ENCODE measurements at places on chromosomes 11 and 22.

DNA sequence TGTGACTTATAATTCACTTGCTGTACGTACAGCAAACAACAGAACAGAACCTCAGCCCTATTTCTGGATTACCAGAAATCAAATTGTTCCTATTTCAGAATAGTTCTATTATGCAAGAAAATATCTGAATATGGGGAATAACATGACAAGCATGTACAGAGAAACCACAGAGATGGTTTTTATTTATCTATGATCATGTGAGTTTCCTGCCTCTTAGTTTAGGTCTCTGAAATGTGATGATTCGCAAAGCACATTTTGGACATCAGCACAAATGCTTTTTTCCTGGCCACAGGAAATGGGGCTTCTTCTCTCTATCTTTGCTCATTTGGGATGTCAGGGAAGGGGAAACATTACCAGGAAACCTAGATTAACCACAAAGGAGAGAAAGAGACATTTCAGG is 266.7 kb upstream of the CTSC start:
- DNase-seq = no peak

GRCh38 chr11:118705111-118705741 is 25.8 kb upstream of the TREH start:
- DNase-seq = no peak

DNA sequence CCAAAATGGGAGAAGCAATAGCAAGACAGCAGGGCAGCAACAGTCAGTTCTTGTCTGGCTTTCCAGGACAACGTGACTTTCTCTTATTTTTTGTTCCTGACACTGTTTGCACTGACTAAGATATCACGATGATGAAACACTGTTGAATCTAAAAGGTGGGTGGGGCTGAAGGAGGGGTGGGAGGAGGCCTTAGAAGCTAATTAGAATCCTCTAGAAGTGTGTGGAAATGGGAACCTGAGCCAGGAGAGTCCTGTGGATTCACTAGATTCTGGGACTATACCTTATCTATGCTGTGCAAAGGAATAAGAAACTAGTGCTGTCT is 300.3 kb downstream of the ST3GAL4 start:
- DNase-seq = no peak

DNA sequence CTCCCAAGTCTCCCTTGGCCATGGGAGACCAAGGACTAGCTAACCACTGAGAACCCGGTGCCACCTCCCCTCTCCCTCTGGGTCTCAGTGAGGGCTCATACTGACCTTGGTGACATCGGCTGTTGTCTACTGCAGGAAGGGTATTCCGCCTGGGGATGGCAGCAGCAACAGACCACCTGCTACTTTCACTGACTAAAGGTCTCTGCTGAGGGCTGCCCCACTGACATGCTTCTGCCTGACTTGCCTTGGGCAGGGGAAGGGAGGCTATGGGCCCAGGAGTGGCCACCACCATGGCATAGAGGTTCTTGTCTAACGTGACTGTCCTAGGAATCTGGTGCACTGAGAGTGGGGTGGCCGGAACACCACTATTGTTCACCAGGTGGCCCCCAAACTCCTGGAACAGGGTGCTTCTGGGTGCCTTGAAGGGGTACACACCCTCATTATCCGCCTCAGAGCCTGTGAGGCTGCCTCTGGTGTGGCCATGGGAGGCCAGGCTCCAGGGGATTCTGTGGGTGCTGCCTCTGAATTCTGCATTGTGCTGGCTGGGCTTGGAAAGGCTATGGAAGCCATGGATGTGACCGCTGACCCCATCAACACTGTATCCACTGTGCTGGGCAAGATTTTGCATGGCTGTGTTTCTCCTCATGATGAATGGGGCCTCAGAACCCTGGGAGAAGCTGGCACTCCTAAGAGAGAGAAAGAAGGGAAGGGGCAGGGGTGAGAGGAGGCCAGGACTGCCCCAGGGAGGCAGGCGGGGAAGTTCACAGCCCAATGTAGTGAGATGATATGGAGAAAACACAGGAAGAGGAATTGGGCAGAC is 38.3 kb downstream of the GAB4 start:
- no peak for DNase-seq

GRCh38 chr11:130737041-130737830 is 179.0 kb downstream of the SNX19 start:
- no peak for DNase-seq

DNA sequence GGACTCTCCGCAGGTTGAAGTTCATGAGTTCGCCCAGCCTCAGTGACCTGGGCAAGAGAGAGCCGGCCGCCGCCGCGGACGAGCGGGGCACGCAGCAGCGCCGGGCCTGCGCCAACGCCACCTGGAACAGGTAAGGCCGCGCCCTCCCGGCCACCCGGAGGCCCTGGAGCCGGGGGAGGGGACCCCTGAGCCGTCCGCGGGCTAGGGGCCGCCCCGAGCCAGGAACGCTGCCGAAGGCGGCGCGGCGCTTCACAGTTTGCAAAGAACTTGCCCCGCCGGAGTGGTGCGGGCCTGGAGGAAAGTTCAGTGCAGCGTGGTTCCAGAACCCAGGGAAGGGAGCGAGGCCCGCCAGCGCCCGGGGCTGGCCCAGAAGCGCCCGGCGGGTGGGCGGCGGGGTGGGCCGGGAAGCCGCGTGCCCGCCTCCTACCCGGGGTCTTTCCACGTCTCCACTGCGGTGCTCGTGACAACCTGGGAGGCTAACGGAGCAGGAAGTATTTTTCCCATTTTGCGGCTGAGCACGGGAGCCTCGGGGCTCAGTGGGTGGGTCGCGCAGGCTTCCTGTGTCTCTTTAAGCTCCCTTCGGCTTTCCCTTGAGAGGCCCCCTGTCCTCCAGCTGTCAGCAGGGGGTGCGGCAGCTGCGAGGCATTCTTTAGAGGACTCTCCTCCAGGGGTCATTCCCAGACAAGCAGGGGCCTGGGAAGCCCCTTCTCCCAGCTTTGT is 635 bp downstream of the PRR5 start:
- DNase-seq = no peak

DNA sequence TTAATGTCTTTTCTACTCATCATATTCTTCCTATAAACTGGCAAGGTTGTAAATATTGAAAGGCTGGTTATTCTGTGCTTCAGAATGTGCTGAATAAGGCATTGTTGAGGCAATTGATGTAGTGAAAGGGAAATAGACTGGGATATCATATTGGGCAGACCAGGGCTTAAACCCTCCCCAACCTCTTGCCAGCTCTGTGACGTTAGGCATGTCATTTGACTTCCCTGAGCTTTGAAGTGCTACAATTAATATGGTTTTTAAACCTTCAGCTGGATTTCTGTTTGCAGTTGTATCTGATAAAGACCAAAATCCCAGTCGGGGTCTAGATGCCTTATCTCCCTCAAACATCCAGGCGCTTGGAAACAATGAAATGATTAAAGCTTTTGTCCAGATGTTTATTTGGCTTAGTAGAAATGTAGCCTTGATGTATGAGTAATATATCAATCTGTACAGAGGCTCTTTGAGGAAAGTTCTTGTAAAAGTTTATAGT is 208.1 kb downstream of the DBX1 start:
- DNase-seq = no peak

- DNase-seq = no peak
Measured at GRCh38 chr11:72228844-72229231, 4.3 kb downstream of the INPPL1 start.

DNA sequence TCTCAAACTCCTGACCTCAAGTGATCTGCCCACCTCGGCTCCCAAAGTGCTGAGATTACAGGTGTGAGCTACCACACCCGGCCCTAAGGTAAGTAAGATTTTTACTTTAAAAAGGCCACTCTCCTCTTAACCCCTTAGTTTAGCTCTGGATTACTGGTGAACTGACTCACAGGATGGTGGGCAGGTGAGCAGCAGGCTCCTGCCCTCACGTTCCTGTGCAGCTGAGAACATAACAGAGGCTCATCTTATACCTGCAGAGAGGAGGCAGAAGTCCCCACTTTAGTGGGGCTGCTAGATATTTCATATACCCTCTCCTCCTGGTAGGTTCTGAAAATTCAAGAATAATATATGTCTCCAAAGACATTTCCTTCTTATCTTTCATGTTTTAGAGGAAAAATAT is 17.1 kb upstream of the SERPIND1 start:
- no peak for DNase-seq

DNA sequence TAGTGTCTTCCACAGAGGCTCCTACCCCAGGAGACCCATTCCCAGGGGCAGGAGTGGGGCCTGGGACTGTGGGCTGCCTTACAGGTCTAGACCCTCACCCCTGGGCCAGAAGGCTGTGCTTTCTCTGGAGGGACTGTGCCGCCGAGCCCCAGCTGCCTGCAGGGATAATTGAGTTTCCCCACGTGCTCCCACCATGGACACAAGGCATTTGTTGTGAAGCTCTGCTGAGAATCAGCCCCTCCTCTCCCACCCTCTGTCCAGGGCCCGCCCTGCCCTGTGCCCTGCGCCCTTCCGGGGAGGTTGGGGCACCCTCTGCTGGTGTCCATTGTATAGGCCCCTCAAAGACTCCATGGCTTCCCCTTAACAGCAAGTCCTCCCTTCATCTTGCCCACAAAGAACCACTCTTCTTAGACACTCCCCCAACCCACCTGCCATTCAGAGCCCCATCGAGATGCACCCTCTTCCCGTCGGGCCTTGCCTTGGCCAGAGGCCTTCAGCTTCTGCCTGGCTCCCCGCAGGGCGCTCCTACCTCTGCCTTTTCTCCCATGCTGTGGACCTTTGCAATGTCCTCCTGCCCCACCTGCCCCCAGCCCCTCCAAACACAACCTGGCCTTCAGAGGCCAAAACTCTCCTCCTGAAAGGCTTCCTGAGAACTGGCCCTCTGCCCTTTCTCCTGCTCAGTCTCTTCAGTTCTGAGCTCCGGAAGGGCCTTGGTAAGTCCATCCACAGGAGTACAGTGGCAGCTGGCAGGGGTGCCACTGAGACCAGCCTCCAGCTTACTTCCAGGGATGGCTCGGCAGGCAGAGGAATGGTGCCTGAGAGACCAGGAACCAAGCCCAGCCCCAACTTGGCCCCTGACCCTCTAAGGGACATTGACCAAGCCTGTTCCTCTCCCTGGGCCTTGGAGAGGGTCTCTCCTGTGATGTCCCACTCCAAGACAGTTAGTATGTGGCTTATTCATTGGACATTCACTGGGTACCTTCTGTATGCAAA is 22.4 kb downstream of the DUSP8 start:
- DNase-seq = no peak

DNA sequence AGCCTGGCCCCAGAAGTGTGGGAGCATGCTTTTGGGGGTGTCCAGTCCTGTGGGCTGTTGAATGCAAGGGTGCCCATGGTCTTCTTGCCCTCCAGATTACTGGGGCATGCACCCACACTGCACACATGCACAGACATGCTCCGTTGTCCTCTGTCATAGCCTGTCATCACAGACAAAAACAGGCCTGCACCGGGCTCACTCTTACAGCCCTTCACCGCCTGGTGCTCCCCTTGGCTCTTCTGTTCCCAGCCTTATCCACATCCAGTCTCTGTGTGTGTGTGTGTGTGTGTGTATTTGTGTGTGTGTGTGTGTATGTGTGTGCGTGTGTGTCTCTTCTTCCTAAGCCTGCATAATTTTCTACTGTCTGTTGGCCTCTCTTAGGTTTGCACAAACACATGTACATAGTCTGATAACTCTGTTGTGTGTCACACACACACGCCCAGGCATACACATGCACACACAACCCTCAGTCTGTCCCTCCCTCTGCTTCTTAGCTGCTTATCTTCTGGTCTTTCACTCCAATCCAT is 23.4 kb upstream of the NECTIN1 start:
- DNase-seq = no peak

DNA sequence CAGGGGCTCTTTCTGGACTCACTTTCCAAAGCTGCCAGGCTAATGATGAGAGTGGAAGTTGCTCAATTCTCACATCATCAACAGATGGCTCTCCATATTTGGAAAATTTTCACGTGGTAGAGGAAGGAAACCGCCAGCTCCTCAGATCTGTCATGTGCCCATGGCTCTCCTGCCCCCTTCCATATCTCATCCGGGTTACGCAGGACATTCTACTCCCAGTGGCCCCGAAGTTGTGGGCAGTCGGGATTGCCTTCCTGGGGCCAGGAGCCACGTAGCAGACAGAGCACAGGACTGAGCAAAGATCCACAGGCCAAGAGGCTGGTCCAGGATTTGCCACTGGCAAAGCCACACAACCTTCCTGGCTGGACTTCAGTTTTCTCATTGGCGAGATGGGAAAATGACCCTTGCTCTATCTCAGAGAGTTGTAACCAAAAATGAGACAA is 38.8 kb downstream of the RPUSD4 start:
- no peak for DNase-seq

GRCh38 chr11:44963136-44963535 is 12.5 kb upstream of the TP53I11 start:
- DNase-seq = no peak

DNA sequence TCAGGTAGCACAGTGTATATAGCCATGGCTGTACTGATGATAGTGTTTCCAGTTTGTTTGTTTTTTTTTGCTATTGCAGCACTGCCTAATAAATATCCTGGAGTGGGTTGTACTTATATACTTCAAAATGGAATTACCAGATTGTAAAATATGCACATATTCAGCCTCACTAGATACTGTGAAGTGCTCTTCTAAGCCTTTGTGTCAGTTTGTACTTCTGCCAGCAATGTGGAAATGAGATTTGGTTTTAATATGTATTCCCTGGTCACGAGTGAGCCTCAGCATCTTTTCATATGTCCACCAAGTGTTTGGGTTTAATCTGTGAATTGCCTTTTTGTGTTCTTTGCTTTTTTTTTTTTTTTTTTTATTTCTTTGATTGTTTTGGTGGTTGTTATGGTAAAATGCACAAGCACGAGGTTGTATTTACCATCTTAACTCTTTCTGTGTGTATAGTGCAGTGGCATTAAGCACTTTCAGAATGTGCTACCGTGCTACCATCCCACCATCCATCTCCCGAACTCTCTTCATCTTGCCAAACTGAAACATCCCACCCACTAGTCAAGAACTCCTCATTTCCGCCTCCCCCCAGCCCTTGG is 34.9 kb downstream of the ST3GAL4 start:
- DNase-seq = no peak

- no peak for DNase-seq
Measured at GRCh38 chr11:1130276-1131032, 27.3 kb upstream of the MUC5AC start.

DNA sequence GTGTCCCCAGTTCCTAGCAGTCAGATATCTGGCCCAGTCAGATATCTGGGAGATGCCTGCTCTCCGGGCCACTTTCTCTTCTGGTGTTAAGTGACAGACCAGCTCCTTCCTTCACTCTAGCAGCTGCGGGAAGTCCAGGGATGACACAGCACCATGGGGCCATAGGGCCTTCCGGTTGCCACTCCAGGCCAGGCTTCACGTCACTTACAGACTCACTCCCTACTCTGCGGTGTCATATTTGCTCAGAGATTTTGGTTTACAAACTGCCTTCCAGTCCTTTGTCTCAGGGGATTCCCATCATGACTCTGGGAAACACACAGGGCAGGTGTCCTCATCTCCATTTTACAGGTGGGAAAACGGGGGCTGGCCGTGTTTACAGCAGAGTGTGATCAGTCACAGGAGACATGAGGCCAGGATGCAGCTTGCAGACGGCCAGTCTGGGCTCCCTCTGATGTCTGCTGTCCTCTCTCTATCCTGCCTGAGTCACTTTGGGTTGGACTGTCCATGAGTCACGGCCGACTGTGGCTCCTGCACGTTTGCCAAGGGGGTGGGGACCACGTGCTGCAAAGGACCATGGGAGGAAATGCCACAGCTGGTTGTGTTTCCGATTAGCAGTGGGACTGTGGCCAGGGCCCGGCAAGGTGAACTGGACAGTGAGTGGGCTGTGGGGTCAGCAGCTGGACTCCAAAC is 8.2 kb upstream of the TBC1D22A start:
- DNase-seq = no peak

- DNase-seq = no peak
Measured at GRCh38 chr22:27097933-27098332, 440.5 kb downstream of the MIAT start.

GRCh38 chr11:111699579-111700156 is 66.5 kb downstream of the PPP2R1B start:
- no peak for DNase-seq

- no peak for DNase-seq
Measured at GRCh38 chr11:5203366-5203765, 2.9 kb upstream of the OR51V1 start.

Measured in naive thymus-derived CD4-positive, alpha-beta T cell (primary cell).